ENCODE measurements at places on chromosomes 6 and 20.

- DNase-seq = no peak
These were observed 30.8 kb upstream of the CD2AP start for GRCh38 chr6:47446669-47447330.

GRCh38 chr6:156508923-156509322 lies 268.3 kb upstream of the ARID1B start:
- DNase-seq = no peak

DNA sequence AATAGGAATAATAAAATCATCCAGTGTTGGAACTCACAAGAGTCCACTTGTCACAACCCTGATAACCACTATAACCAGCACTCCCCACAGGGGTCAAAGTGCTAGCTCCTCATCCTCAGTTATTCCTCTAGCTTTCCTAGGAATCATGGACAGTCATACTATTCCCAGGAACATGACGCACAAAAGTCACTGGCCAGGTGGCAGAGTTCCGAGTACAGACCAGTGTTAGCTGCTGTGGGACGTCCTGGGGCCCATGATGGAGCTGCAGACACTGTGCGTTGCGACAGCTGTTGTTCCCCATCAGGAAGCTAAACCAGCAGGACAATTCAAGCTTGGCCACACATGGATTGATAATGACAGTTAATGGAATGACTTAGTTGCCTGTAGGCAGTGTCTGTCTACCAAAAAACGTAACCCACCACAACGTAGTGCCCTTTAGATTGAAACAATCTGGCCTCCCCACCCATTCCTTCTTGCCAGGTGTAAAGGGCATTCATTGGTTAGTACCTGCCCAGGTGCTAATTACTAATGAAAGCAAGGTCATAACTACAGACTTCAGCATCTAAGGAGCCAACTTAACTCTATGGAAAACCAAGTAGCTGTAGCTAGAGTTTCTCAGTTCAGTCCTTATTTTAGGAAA lies 17.4 kb downstream of the EZR start:
- no peak for DNase-seq

DNA sequence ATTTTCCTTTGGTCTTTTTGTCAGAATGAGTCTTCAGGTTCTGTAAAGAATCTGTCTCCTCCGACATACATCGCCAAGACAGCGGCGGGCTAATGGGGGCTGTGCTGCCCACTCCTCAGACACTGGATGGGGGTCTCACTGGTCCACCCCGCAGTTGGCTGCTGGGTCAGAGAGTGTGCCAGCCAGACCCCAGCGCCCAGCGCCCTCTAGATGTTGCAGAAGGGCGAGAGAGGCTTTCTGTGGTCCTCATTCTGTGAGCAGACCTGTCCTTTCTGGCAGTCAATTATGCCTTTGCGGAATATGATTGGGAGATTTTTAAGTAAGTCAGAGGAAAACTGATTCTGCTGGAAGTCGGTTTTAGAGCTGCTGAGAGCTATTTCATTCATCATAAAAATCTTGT lies 7.8 kb upstream of the CCR6 start:
- no peak for DNase-seq

- DNase-seq = no peak
These were observed 78.8 kb upstream of the ZNFX1 start for GRCh38 chr20:49356676-49357075.

DNA sequence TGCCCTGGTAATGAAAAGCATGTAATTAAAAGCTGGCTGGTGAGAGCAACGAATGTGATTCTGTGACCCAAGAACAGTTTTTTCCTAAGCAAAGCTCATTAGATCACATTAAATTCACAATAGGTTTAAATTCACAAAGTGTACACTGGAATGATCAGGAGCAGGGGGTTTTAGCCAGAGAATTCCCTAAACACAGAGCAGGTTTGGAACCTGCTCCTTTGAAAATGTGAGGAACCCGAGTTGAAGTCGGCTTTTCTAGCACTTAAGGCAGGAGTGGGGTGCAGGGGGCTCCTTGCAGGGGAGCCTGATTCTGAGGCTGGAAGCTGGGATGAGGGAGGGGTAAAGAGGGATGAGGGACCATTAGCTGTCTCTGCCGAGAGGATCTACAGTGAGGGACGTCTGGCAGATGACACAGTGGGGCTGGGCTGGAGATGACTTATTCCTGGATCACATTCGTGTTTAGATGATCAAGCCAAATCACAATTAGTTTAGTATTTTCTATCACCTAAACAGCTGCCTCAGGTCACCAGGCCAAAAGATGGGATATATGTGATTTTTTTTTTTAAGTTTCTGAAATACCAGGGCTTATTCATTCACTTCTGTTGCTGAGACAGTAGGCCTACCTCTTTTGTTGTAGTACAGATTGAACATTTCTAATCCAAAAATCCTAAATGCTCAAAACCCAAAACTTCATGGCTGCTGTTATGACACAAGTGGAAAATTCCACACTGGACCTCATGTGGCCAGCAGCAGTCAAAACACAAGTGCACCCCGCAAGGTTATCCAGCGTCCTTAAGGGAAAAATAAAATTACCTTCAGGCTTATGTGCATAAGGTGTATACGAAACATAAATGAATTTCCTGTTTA lies 93.1 kb upstream of the HIVEP1 start:
- DNase-seq = no peak

GRCh38 chr20:14536738-14537137 lies 199.3 kb upstream of the FLRT3 start:
- DNase-seq = no peak

- DNase-seq = no peak
These were observed 7.7 kb downstream of the ZNFX1 start for GRCh38 chr20:49270177-49270576.

GRCh38 chr6:43242908-43243663 lies at the start of gene TTBK1:
TTBK1 (plus strand) TSS chr6:43243481; CDS start chr6:43246661, 3,180 bp downstream.
- DNase-seq = no peak

GRCh38 chr6:93341900-93342613 lies 77.3 kb downstream of the EPHA7 start:
- no peak for DNase-seq

- DNase-seq = no peak
These were observed 157.4 kb downstream of the OGFRL1 start for GRCh38 chr6:71446057-71446456.

DNA sequence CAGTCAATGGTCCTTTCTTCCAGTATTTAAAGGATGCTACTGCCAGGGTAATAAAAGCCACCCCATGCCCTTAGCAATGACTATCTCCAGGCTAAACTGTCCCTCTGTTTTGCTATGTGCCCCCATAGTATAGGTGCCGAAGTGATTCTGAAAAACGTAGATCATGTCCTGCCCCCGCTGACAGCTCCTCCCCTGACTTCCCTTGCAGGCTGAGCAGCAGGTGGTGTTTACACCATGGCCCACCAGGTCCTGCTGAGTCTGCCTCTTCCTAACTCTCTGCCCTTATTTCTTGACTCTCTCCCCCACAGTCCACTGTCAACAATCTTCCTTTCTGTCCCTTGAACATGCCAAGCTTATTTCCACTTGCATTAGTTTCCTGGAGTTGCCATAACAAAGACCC lies 352.5 kb upstream of the TSHZ2 start:
- DNase-seq = no peak

- DNase-seq = peak; percentile 27
These were observed 5.6 kb downstream of the SRSF3 start for GRCh38 chr6:36599791-36600209.

GRCh38 chr6:15623276-15624116 lies 39.3 kb downstream of the DTNBP1 start:
- DNase-seq = no peak

GRCh38 chr6:150977281-150977680 lies 111.8 kb downstream of the MTHFD1L start:
- no peak for DNase-seq

DNA sequence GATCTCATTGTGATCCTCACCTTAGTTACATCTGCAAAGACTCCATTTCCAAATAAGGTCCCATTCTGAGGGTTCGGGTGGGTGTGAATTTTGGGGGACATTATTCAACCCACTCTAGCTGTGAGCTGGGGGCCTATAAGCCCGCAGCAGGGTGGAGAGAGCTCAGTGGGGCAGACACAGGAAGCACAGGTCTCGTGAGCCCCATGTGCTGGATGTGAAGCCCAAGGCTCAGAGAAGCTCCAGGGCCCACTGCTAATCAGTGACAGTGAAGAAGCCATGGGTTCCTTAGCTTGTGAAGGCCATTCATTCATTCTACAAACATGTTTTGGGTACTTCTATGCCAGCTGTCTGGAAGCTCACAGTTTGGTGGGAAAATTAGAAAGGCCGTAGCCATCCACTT lies 47.5 kb downstream of the CHMP4B start:
- DNase-seq = no peak

- DNase-seq = no peak
These were observed 777 bp downstream of the SRSF6 start for GRCh38 chr20:43458422-43458924.

DNA sequence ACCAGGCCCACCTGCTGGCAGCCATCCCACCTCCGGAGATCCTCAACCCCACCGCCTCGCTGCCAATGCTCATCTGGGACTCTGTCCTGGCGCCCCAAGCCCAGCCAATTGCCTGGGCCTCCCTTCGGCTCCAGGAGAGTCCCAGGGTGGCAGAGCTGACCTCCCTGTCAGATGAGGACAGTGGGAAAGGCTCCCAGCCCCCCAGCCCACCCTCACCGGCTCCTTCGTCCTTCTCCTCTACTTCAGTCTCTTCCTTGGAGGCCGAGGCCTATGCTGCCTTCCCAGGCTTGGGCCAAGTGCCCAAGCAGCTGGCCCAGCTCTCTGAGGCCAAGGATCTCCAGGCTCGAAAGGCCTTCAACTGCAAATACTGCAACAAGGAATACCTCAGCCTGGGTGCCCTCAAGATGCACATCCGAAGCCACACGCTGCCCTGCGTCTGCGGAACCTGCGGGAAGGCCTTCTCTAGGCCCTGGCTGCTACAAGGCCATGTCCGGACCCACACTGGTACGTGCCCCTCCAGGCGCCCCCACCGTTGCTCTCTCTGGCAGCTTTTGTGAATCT lies 1.1 kb downstream of the SNAI1 start:
- DNase-seq = no peak

DNA sequence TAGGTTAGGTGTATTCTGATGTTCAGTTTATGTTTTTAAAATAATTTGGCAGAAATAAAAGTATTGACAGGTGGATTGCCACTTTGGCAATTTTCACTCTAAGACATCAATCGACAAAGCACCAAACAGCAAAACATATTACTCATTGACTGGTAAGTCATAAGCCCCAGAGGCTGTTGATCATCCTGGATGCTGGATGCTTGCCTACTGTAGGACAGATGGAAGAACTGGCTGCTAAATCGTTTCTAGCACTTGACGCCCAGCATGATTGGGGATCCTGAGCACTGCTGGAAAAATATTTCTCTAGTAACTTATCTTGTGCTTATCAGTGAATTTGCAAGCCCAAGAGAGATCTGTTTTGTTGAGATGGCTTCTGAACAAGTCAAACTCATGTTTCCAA lies 1001.9 kb upstream of the FLRT3 start:
- DNase-seq = no peak

DNA sequence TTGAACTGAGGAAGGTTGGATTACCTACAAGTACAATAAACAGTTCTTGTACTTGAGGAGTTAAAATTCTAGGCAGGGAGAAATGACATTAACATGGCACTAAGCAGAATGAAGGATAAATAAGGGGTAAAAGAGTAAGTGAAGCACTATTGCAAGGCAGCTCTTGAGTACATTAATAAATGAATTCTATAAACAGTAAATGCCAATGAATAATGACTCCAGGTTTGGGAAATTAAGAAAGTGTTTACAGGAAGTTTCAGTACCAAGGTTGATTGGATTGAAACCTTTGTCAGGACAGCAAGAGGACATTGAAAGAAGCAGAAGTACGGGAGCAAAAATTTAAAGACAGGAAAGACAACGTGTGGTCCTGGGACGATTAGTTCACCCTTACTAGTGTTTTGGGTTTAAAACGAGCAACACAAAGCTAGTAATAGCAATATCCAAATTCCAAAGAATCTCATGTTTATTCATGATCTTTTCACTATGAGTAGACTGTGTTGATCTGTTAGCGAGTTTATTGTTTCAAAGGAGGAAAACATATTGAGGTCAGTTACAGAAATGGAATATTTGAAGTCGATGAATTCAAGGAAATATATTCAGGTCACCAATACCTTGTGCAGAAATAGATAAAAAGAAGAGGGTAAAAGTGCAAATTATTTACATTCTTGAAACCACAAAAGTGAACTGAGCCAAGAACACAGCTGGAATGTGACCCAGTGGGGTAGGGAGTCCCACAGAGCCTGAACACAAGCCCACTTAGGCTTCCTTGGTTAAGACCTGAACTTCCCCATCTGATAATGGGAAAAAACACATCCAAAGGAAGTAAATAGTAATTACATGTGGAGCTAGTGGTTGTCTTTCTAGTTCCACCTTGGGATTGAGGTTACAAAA lies 80.8 kb downstream of the MKKS start:
- no peak for DNase-seq

- DNase-seq = no peak
These were observed 504 bp downstream of the B4GALT5 start for GRCh38 chr20:49712996-49713752.

DNA sequence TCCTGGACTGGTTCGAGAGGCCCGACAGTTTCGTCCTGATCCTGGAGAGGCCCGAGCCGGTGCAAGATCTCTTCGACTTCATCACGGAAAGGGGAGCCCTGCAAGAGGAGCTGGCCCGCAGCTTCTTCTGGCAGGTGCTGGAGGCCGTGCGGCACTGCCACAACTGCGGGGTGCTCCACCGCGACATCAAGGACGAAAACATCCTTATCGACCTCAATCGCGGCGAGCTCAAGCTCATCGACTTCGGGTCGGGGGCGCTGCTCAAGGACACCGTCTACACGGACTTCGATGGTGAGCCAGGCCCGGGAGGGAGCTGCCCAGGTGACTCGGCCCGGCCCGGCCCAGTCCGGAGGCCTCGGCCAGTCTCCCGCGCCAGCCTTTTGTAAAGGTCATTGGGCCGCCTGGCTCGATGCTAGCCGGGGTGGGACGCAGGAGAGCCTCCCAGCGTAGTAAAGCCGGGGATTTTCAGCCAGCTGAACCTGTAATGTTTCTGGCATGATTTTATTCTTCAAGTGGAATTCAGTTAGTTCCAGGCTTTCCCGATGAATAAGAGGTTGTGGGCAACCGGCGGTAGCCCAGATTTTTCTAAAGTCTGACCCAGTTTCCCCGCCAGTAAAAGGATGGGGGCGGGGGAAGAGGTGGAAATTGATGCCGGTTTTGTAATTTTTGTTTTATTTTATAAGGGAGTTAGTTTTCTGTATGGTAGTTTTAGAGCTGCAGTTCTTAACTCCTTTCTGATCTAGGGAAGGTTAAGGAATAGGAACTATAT lies 1.4 kb downstream of the PIM1 start:
- DNase-seq = no peak

- DNase-seq = no peak
These were observed 4.0 kb upstream of the OGFR start for GRCh38 chr20:62800314-62801259.

DNA sequence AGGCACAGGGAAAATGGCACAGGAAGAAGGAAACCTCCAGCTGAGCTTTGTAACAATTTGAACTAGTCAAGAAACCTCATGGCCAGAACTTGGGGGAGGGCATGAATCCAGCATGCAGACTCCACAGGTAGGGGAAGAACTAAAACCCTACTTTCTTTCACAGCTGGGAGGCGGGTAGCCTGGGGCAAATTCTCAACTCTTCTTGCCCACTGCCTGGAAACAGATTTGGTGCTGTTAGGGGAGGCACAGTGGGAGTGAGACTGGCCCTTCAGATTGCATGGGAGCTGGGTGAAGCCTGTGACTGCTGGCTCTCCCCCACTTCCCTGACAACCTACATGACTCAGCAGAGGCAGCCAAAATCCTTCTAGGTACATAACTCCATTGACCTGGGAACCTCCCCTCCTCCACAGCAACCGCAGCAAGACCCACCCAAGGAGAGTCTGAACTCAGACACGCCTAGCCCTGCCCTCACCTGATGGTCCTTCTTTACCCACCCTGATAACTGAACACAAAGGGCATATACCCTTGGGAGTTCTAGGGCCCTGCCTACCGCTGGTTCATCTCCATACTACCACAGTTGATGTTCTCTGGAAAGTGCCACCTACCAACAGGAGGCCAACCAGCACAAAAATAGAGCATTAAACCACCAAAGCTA lies 37.2 kb upstream of the TRIM27 start:
- DNase-seq = no peak

Data from activated CD4-positive, CD25-positive, alpha-beta regulatory T cell (primary cell).